HuH-7.5 (cell line): ENCODE measurements at places on chromosomes 2 and 18.

DNA sequence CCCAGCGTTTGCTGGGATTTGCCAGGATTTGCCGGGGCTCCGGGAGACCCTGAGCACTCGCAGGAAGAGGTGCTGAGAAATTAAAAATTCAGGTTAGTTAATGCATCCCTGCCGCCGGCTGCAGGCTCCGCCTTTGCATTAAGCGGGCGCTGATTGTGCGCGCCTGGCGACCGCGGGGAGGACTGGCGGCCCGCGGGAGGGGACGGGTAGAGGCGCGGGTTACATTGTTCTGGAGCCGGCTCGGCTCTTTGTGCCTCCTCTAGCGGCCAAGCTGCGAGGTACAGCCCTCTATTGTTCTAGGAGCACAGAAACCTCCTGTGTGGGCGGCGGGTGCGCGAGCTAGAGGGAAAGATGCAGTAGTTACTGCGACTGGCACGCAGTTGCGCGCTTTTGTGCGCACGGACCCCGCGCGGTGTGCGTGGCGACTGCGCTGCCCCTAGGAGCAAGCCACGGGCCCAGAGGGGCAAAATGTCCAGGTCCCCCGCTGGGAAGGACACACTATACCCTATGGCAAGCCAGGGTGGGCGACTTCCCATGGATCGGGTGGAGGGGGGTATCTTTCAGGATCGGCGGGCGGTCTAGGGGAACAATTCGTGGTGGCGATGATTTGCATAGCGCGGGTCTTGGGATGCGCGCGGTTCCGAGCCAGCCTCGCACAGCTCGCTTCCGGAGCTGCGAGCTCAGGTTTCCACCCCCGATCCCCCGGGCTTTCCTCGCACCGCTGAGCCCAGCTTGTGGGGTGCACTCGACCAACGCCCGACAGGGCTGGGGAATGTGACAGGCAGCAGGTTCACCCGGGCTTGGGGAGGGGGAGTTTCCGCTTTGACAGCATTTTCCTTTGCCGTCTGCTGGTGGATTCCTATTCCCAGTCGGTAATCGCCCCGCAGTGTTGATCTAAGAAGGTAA, 2.8 kb downstream of the ONECUT2 start:
- peak; percentile 81 for DNase-seq

GRCh38 chr18:79404567-79404910, 8.8 kb downstream of the NFATC1 start:
- no peak for DNase-seq

GRCh38 chr2:118249531-118249930, 161.3 kb downstream of the INSIG2 start:
- no peak for DNase-seq

GRCh38 chr2:227687189-227687588, 20.6 kb downstream of the SCYGR5 start:
- no peak for DNase-seq

DNA sequence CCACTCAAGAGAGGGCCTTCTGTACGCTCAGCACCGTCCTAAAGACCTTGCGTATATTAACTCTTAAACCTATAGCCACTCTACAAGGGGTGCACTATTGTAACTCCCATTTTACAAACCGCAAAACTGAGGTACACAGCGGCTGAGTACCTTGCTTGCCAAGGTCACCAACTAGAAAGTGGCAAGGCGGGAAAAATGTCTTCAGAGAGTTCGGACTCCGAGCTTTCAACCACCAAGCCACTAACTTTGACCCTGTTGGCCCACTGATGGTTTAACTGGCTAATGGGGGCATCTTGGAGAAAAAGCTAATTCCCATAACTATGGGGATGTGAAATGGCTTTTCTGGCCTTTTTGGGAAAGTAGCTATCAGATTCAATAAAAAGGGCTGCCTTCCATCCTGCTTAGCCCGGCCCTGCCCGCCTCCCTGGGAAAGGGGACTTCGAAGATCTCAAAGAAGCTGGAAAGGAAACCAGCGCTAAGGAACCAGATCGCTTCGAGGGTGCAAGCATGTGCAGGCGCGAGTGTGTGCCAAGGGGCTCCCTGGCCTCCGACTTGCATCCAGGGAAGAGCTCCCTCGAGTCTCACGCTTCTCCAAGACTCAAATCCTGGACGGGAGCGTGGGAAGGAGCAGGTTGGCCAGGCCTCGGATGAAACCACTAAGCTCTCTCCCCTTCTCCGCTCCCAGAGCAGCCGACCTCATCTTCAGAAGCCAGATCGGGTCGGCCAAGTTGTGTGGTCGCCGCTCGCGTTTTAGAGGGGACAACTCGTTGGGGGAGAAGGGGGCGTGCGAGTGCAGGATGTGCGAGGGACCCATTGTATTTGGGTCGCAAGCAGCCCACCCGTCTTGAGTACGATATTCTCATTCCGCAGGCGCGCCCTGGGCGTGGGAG, 2.2 kb upstream of the SP5 start:
- no peak for DNase-seq

GRCh38 chr18:78770139-78770822, 209.3 kb upstream of the SALL3 start:
- no peak for DNase-seq

DNA sequence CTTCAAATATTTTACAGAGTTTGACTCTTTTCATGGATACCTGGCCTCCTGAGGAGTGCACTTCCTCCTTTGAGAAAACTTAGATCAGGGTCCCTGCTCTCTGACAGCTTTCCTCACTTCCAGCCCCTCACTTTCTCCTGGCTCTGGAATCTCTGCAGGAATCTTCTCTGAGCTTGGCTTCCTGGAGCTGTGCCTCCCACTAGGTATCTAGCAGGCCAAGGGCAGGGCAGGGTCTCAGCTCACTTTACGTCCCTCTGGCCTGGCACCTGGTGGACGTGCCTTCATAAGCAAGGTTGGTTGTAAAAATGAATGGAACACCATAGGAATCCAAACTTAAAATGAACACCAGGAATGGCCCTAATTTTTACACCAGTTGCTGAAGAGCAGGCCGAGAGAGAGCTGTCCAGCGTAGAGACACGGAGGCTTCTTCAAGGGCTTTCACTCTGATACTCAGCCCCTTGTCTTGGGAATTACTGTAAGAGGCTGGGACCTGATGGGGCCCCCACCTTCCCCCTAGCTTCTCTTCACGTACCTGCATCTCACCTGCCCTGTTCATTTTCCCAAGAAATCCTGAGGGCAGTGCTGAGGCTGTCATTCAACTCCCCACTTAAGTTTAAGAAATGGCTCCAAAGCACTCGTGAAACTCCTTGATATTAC, 426.9 kb upstream of the ID2 start:
- no peak for DNase-seq

DNA sequence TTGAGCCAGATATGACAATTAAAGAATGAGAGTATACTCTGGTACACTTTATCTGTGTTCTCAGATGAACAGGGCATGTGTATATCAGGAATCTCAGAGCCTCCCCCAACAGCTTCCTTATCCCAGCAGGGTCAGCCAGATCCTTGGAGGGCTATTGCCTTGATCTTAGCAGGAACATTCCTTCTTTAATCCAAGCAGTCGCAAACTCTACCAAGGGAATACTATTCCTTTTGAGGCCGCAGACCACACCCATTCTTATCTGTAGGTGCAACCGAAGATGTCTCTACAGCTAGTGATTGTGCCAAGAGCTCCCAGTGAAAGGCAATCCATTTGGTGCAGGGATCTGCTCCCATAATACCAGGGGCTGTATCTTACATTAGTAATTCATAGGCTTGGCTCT, 118.3 kb upstream of the DOK6 start:
- no peak for DNase-seq

DNA sequence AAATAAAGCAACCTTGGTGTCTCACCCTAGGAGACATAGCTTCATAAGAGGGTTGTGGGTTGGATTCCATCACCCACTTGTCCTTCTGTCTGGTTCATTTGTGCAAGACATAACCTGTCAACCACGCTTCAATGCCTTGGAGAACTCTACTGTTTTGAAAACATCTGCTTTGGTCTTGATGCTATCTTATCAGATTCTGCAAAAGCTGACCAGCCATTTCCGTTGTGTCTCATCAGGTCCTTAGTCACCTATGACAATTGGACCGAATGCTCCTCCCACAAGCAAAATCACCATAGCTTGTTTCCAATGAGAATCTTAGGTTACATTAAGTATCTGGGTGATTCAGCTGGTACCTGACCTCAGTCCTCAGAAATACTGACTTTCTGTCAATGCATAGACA, 35.4 kb downstream of the STAT4 start:
- no peak for DNase-seq

DNA sequence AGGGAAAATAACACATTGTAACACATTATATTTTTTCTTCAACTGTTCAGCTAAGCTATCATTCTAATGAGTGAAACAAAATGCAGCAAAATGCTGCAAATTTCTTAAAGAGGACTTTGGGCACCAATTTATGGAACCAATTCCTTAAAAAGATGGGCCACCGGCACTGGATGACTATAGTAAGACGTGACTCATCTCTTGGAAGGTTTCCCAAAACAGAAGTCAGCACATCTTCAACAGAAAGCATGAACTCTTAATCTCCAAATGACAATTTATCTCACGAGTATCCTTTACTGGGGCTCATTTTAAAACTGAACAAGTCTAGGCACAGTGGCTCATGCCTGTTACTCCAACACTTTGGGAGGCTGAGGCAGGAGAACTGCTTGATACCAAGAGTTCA, 213.4 kb downstream of the CDH20 start:
- no peak for DNase-seq

- no peak for DNase-seq
Measured at GRCh38 chr18:45802814-45803492, 22.5 kb upstream of the SIGLEC15 start.

DNA sequence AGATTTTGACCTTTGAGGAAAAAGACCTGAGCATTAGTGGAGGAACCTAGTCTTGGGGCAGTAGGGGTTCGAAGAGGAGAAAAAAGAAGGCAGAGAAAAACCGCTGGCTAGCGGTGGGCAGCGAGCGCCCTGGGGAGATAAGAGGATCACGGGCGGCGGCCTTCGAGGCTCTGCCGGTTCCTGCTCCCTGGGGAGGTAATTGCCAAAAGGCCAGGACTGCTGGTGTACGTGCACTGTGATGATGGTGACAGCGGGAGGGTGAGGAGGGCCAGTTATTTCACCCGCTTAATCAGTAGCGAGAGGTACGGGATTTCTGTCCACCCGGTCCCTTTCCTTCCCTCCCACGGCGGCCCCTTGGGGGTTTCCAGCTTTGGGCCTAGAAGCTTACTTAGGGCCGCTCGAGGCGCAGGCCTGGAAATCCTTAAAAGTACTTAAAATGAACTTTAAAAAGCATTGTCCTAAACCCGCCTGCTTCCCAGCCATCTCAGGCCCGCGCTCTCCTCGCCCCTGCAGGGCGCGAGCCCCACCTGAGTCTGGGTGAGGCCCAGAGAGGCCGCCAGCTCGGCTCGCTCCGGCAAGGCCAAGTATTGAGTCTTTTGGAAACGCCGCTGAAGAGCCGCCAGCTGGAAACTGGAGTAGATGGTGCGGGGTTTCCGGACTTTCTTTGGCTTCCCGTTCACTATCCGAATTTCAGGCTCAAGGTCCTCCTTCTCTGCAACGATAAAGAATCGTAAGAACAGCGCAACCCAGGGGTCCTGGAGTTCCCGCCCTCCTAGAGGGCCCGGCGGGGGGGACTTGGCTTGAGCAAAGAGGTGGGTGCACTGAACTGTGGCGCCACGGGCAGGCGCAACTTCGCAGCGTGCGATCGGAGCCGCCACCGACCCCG, 1.5 kb downstream of the DLX2 start:
- DNase-seq = no peak

GRCh38 chr2:205585449-205586383, 96.6 kb upstream of the NRP2 start:
- no peak for DNase-seq

DNA sequence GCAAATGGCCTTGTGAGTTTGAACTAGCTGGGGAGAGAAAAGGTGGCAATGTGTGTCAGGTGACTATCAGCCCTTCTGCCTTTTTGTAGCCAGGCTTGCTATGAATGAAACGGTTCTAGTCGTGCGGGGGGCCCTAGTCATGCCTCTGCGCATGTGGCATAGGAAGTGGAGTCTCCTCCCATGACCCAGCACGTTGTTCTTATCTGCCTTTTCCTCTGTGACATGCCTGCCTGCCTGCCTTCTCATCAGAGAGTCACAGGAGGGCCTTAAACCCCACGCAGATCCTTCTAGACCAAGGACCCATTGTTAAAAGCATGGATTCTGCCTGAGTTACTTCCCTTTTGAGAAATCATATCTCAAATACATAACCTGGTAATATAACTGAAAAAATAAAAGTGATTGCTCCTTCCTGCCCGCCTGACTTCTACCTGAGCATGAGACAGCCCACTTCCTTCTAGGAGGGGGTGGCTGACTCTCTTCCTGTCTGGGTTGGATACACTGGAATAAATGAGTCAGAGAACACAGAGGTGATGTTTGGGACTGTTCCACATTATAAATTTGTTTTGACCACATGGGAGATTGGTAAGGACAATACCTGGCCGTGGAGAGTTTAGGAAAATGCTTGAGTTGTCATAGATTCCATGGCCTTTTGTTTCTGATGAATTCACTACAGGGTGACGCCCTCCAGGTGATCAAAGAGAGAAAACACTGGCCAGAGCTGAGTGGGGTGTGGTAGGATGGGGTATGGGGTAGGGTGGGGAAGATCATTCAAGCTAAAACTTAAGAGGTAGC, 49.8 kb downstream of the FBLN7 start:
- DNase-seq = no peak

DNA sequence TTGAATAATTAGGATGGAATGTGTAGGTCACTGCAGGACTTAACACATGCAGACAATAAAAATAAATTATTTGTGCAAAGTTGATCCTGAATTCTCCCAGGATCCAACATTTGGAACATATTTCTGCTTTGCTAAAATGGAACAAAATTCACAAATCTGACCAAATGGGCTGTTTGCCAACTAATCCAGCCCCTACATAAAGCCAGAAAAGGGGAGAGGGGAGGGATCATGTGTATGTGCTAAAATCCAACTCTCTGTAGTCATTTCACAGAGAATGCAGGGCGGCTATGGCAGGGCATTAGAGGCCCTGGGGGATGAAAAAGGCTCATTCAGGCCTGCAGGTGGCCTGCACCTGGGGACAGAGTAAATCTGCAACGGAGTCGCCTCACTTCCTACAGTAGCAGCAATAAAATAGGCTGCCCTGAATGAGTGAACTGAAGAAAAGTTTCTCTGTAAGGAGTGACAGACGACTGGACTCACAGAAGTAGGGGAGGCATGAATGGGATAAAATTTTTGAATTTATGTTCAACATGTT, 4.0 kb upstream of the ZFP36L2 start:
- no peak for DNase-seq

- DNase-seq = no peak
Measured at GRCh38 chr18:78487649-78488048, 492.0 kb upstream of the SALL3 start.

- DNase-seq = no peak
Measured at GRCh38 chr2:143524119-143524553, 394.9 kb downstream of the ARHGAP15 start.

- no peak for DNase-seq
Measured at GRCh38 chr2:201345625-201346213, 11.4 kb downstream of the FLACC1 start.

- DNase-seq = no peak
Measured at GRCh38 chr2:108575132-108575966, 41.1 kb downstream of the LIMS1 start.
